ENCODE measurements at places on chromosomes 7 and 10.

DNA sequence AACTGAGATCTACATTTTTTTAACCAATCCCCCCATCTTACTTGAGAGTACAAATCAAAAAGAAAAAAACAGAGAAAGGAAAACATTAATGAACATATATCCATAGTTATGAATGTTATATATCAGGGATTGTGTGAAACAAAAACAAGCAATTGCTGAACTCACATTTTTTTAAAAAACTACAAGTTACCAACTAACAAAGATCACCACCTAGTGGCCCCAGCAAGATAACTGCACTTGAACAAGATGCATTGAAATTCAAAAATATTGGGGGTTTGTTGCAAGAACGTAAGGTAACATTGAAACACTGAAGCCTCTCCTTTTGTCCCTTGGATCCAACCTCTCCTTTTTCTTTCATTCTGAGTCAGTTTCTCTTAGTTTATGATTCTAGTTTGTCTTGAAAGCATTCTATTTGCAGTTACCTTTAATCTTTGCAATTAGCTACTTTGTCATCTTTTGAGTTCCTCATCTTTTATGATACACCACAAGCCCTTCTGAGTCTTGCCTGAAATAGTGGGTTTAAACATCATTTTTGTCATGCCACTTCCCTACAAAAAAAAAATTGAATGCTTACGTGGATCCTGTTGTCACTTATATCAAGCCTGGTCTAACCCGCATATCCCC is 87.3 kb upstream of the TES start:
- DNase-seq = no peak

GRCh38 chr10:103053659-103054581 is 135.8 kb downstream of the CNNM2 start:
- DNase-seq = no peak

- DNase-seq = no peak
Measured at GRCh38 chr10:75902816-75903215, 471.4 kb downstream of the LRMDA start.

- DNase-seq = peak; percentile 4
Measured at GRCh38 chr10:31011665-31012022, 20.0 kb downstream of the ZNF438 start.

- DNase-seq = no peak
Measured at GRCh38 chr10:28730031-28730778, 52.9 kb downstream of the BAMBI start.

DNA sequence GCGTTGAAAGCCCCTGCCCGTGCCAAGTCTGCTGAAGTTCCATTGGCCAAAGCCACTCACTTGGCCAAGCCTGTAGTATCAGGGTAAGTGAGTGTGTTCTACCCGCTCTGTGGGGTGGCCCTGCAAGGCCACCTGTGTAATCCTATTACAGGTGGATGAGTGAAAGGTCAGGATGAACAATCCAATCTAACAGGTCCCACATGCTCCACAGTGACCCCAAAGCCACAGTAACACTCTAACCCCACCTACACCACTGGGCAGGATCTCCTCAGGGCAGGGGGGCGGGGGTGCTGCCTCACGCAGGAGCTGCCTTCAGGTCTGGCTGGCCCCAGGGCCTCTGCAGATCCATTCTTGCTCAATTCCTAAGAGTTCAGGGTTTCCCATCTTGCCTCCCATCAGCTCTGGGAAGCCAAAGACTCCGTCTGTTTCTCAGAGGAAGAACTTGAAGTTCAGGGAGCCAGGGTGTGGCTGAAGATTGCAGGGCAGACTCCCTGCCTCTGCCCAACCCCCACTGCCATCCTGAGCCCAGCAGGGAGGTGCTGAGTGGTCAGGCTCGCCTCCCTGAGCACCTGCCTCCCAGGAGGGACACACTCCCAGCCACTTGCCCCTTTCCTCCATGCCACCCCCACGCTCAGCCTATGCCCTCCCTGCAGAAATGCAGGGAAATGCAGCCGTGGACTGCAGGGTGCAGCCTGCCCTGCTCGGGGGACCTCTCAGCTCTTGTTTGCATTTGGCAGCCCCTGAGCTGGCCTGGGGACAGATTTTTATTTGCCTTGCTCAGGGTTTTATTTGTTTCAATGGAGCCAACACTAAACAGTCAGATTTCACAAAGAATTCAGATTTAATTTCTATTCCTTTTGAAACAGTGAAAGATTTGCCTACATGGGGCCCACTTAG is 9.8 kb upstream of the COMTD1 start:
- no peak for DNase-seq

DNA sequence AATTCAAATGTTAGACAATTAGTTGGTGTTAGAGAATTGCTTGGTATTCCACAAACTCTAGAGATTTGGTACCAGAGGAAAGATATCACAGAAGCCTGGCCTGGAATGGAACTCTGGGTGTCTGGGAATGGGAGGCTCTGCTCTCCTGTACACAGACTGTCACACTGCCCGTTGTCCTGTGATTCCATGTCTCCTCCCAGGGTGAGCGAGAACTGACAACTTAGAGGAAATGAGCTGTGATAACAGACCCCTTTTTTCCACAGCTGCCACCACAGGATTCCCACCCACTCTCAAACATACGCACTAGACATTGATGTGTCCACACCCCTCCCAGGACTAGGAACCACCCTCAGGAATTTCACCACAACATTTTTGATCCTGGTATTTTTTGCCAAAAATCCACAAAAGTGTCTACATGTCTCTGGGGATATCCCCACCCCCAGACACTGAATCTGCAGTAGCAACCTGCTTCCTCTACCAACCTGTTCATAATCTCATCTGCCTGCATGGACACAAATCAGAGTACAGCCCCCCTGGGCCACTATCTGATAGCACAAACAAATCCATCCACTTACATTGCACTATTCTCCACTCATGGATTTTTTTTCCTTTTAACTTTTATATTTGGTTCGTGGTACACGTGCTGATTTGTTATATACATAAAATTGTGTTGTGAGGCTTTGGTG is 4.7 kb downstream of the ZNF273 start:
- no peak for DNase-seq

- DNase-seq = no peak
Measured at GRCh38 chr10:21754410-21755011, 220.5 kb downstream of the MLLT10 start.

DNA sequence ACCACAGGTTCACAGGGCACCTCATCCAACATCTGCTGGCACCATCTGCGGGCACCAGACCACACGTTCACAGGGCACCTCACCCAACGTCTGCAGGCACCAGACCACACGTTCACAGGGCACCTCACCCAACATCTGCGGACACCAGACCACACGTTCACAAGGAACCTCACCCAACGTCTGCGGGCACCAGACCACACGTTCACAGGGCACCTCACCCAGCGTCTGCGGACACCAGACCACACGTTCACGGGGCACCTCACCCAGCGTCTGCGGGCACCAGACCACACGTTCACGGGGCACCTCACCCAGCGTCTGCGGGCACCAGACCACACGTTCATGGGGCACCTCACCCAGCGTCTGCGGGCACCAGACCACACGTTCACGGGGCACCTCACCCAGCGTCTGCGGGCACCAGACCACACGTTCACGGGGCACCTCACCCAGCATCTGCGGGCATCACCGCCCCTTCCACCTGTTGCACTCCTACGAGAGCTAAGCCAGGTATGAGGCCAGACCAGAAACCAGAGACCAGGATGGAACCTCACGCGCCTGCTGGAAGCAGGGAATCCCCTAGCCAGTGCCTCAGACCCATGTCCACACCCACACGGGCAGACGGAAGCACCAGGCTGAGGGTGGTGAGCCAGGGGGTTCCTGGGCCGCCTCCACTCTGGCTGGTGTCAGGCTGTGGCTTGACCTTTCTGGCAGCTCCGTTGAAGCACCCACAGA is 182.8 kb downstream of the MAD1L1 start:
- DNase-seq = no peak

GRCh38 chr10:69807122-69807521 is 5.4 kb downstream of the COL13A1 start:
- DNase-seq = no peak

GRCh38 chr7:82257118-82257695 is 186.4 kb downstream of the CACNA2D1 start:
- no peak for DNase-seq

GRCh38 chr7:30430276-30430675 is 48.3 kb downstream of the NOD1 start:
- peak; percentile 51 for DNase-seq

- no peak for DNase-seq
Measured at GRCh38 chr10:86325158-86325557, 41.4 kb downstream of the GRID1 start.

DNA sequence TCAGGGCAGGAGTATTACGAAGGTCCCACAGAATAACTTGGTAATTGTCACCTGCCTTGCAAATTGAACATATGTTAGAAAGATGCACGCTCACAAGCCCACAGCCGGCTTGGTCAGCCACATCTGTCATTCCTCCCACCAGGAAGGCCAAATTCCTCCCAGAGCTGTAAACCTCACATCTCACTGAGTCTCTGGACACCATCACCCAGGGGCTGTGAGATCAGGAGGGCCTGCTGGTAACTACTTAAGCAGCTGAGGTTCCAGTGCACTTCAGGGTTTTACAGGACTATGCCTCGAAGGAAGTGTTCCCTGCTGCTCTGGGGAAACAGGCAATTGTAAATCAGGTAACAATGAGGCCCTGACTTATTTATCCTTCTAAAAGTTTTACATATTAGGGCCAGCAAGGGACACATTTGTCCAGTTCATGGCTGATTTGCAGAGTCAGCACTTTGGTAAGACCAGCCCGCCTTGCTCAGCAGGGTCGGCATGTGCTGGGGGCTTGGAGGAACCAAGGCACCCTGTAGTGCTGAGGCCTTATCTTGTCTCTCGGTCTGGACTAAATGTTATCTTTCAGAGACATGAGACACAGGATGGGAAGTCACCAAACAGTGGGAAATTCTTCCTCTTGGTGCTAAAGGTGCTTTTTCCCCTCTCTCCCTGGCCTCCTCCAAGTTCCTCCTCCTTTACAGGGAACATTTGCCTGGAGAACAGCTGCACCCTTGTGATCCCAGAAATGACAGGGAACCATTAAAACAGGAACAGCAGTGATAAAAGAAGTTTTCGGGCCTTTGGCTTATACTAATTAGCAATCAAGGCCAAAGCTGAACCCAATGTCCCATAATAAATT is 34.3 kb downstream of the PYROXD2 start:
- DNase-seq = no peak

GRCh38 chr7:123643495-123644441 is 11.9 kb upstream of the LMOD2 start:
- peak; percentile 48 for DNase-seq

DNA sequence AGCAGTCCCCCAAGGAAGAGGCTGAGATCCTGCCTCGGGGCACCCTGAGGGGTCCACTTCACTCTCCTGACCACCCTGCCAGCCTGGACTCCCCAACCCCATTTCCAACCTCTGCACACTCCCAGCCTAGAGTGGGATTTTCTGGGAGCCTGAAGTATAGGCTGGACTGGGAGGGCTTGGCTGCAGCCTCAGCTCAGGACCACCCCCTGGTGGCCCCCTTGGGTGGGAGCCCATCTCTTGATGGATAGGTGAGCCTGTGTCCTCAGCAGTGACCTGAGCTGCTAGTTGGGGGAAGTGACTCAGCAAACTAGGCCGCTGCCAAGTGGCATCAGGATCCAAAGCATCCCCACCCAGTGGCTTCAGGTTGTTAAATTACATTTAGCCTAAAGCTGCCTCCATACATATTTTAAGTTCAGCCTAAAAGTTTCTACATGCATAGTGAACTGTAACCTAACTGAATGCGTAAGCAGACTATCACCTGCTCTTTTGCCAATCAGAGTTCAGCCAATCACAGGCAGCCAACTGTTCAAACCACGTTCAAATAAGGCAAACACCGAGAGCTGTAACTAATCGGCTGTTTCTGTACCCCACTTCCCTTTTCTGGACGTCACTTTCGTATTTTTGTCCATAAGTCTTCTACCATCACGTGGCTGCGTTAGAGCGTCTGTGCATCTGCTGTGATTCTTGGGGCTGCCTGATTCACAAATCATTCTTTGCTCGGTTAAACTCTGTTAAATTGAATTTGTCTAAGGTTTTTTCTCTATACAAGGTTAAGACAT is 144.0 kb downstream of the PLPP4 start:
- no peak for DNase-seq

- no peak for DNase-seq
Measured at GRCh38 chr10:31278279-31278941, 40.6 kb upstream of the ZEB1 start.

DNA sequence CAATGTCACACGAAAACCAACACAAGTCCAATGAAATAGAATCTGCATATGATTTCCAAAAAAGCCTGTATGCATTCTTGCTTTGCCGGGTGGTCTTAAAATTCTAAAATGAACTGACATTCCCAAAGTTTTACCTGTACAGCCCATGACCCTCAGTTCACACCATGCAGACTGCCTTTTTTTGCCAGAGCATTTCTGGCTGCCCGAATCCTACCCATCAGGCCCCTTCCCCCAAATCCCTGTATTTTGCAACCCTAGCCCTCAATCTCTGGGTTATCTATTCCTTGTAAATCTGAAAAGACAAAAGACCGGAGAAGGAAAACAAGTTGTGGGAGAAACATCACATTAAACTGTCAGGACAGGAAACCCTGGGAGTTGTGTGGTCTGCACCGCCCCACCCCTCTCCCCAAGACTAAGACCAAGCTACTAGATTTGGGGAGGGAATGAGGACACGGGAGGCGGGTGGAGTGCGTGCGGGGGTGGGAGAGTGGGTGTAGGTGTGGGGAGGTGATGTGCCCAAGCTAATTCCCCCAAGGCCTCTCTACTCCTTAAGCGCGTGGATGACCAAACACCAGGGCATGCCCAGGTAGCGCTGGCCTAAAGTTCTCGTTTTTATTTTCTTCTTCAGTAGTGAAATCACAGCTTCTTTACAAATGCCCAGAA is 1.4 kb downstream of the JCAD start:
- no peak for DNase-seq

DNA sequence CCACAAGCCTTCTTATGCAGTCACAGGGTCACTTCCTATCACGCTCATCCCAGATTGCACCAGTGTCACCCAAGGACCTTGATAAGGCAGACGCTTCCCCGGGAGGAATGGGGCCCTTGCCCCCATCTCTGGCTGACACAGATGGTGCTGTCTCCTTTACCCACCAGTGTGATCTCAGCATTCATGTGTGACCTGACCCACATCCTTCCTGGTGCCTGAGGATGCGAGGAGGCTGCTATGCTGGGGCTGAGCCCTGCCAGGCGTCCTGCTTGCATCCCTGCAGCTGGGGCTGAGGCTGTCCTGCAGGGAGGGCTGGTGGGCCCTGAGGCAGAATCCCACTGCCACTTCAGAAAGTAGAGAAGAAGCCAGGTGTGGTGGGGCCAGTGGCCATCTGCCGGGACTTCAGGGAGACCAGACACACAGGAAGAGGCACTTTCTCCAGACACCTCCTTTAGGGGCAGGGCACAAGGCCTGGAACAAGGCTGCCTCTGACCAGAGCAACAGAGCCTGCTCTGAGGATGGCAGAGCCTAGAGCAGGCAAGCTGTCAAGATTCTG is 35.3 kb downstream of the RASGEF1A start:
- DNase-seq = no peak

- DNase-seq = no peak
Measured at GRCh38 chr7:875476-876076, 778 bp upstream of the GET4 start.
